Activated CD4-positive, alpha-beta T cell treated with anti-CD3 and anti-CD28 coated beads, Interleukin-2, amount 50 U/mL, for 1 hour (primary cell): ENCODE measurements at places on chromosomes 7 and 10.
A peak's percentile ranks its signal among the peaks of the same experiment; 100 is the strongest.

- DNase-seq, result no peak
These were observed 34.0 kb upstream of the CD36 start for GRCh38 chr7:80604436-80604835.

GRCh38 chr7:68276725-68277124 lies 1280.1 kb downstream of the TYW1 start:
- no peak for DNase-seq

DNA sequence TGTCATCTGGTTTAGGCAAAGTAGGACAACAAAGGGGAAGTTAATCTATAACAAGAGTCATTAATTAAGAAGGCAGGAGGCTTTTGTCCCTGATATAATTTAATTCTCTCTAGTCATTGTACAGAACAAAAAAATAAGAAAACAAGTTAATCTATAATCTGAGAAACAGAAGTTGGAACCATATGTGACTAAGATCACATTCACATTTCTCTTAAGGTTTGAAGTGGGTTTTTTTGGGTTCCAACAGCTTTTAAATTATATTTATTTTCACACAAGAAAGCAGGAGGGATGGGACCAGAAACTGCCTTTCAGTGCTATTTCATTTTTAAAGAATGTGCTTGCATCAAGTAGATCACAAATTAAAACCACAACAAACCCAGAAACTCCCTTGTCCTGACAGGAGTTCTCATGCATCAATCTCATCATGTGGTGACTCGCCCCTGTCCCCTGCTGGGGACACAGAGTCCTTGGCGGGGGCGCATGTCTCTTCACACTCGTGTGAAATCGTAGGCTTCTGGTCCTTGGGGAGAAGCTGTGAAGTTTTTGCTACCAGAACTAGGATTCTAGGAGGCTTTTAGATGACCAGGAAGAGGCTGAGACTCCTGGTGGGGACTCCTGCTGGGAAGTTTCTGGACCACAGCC lies 10.1 kb upstream of the OPN4 start:
- DNase-seq, result no peak

DNA sequence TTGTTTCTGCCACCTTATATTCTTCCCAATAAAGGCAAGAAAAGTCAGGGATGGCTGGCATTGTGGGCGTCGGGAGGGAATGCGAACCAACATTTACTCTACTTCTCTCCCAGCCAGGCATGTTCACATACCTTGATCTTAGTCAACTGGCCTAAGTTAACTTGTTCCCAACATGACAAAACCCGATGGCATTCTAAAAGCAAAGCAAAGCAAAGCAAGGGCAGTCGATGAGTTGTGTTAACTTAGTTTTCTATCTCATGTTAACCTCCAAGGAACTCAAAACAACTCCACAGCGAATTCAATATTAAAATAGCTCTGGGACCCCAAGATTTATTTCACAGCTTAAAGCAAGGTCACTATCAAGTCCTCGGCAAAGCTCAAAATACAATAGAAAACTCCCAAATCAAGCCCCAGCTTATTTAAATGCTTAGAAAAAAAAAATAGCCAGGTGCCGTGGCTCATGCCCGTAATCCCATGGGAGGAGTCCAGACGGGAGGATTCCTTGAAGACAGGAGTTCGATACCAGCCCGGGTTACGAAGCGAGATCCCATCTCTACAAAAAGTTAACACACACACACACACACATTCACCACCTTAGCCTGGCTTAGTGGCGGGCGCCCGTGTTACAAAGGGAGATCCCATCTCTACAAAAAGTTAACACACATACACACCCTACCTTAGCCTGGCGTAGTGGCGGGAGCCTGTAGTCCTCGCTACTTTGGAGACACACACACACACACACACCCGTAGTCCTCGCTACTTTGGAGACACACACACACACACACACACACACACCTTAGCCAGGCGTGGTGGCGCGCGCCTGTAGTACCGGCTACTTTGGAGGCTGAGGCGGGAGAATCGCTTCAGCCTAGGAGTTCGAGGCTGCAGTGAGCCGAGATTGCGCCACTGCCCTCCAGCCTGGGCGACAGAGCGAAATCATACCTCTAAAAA lies 901 bp upstream of the CCNY start:
- peak; percentile 21 for DNase-seq

- DNase-seq, result no peak
These were observed 203.7 kb downstream of the HERPUD2 start for GRCh38 chr7:35491233-35491632.

DNA sequence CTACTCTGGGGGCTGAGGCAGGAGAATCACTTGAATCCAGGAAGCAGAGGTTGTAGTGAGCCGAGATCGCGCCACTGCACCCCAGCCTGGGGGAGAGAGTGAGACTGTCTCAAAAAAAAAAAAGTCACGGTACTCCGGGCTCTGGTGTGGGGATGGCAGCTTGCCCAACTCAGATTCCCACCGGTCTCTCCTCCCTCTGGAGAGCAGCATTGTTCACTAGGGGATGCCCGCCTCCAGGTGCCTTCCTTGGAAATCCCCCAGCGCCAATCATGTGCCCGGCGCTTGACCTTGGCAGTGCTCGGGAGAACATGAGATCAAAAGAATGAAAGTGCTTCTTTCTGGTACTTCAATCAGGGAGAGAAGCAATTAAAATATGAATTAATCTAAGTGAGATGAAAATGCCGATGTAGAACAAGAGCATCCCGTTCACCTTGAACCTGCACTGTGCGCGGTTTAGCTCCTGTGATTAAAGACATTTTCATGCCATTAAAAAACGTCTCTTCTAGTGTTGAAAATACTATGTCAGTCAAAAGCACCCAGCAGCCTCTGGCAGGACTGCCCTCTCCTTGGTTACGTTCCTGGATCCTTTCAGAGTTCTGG lies 1127.3 kb upstream of the AUTS2 start:
- DNase-seq, result no peak
